Hematopoietic multipotent progenitor cell treated with erythropoietin and hydrocortisone succinate and interleukin-3 and kit ligand, for 17 days (in vitro differentiated cells): ENCODE measurements at places on chromosomes 3 and 15.

DNA sequence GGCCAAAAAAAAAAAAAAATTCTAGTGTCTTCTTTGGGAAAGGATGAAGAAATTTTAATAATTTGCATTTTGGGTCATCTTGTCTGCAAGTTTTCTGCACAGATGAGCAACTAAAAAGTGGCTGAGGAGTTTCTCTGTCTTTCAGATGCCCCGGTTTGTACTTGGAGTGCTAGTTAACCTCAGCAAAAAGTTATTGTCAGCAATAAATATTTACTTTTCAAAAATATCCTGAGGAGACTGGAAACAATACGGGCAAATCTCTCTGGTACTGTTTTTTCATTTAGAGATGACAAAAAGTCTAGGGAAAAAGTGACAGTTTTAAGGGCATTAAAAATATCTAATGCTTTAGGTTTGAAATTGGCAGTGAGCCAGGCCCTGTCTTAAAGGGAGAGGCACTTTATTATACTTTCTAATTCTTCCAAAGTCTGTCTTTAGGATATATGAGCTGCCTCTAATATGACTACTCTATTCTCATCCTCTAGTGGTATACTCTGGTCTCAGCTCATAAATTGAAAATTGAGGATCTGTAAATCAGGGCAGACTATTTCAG lies 436.0 kb upstream of the NR2F2 start:
- no peak for DNase-seq

GRCh38 chr15:74209997-74210671 lies 7.5 kb upstream of the STRA6 start:
- DNase-seq, result no peak

GRCh38 chr3:49712631-49713317 lies 6.7 kb downstream of the AMIGO3 start:
- DNase-seq, result no peak

DNA sequence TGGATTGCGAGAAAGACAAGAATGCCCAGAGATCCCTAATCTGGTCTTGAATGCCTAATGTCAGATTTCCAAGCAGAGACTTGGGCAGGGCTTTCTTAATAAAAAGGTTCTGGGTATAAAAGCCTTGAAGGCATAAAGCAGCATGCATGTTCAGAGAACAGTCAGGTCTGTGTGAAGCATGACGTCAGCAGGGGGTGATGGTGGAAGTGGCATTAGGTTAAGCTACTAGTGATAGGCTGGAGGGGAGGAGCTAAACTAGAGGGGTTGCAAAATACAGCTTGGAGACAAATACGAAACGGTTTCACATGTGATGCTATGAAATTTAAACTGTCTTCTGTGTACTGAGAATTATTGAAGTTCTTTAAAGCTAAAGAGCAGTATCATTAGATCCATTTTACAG lies 125.6 kb downstream of the VPS8 start:
- DNase-seq, result no peak

GRCh38 chr15:25649390-25649789 lies 210.6 kb upstream of the UBE3A start:
- DNase-seq, result no peak

DNA sequence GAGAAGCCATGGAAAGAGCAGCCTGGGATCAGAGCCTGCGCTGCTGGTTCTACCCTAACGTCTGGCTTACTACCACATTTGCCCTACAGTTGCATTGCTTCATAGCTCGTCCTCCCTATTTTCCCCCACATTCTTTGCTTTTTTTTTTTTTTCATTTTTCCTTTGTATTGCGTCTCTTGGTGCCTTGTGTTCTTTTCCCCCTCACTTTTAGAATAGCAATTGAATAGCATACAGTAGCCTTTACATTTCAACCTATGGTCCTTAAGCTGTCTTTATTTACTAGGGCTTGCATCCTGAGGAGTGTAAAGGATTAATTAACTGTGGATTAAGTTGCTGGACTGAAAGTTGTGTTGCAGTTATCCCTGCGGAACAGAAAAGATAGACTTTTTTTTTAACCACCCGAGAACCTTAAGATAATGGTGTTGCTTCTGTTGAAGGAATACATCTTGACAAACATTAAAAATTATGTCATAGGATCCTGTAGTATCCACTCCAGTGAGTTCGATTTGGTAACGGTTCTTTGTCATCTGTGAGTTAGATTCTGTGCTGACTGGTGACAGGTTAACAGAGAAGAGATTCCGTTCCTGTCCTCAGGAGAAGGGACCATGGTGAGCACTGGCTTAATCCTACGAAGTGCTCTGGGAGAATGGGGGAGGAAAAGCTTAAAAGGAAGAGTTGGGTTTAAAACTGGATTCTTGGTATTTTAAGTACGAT lies 417.4 kb upstream of the NAALADL2 start:
- DNase-seq, result no peak

DNA sequence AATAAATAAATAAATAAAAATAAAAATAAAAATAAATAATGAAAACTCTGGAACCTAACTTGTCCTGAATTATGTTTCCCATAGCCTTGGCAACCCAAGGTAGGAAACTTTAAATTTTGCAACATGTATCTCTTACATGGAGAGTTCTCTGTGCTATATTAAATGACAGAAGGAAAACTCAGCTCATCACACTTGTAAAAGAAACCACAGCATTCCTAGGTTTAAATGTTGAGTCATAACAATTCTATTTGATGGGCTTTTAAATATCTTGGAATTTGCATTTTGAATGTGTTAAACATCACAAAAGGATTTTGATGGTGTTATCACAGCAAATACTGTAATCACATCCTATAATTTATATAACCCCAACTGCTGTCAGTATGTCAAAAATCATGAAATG lies 144.2 kb downstream of the LRTM1 start:
- no peak for DNase-seq

- DNase-seq, result no peak
These were observed 110.0 kb downstream of the TJP1 start for GRCh38 chr15:29712149-29712885.

DNA sequence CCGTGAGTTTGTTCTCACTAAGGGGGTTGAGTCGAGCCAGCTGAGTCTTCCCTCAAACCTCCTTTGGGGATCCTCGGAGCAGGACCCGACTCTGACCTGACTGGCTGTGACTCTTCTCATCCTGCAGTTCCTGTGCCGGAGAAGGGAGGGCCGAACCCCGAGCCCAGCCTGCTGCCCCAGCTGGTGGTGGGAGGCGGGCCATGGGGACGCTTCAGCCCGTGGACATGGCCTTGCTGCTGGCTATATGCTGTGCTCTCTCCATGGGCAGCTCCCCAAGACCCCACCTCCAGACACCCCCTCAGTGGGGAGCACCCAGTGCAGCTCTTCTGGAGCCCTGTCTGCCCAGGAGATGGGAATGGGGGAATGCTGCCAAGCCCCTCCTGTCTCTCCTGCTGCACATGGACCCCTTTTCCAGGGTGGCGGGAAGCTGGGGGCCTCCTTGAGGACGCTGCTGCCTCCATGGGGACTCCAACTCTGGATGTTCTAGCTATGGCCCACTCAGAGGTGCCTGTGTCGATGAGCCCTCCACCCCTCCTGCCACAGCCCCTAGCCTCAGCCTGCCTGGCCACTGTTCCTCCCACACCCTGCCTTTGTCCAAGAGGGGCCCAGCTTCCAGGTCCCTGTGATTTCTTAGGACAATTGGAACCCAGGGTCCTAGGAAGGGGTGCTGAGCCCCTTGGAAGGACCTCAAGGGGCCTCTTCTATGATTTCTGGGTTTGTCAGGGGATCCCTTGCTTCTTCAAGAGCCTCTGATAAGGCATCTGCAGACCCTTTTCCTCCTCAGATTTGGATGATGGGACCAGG lies 12.8 kb downstream of the C15orf39 start:
- no peak for DNase-seq

DNA sequence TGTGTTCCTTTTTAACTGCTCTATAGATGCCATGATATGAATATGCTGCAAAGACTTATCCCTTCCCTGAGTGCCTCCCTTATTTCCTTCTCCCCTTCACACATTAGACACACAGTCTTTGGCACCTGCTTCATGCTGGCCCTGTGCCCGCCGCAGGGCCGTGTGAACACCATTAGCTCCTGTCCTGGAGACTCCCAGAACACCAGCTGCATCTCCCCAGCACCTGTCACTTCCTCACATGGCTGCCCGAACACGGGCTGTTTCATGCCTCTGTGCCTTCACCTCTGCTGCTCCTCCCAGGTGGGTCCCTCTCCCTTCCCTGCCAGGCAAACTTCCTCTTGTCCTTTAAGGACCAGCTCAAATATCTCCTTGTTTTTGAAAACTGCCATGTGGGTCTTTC lies 40.5 kb upstream of the SEC13 start:
- DNase-seq, result no peak

DNA sequence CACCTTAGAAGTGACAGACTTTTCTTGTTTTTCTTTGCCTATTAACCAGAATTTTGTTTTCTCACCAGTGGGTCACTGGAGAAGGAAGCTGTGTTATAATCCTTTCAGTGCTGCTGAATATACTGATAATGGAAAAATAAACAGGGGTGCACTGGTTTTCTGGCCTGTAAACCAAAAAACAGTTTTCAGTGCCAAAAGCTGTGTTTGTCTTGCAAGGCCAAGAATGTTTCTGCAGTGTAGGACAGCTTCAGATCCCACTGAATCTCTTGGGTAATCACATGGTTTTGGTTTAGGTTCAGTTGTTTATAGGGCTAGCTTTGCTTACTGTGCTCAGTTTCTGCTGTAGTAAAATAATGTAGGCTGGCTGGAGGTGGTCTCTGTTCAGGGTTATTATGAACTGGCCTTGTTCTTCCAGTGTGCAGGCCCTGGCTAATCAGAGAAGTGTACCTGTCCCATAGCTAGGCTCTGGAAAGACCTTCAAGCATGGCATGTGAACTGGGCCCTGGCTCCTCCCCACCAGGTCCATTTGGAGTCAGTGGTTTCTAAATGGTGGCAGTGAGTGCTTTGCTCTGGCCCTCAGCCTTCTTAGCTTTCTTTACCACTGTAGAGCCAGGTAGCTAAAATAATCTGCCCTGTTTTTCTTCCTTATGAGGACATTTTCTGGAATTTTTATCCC lies 18.7 kb downstream of the PDE8A start:
- no peak for DNase-seq

- DNase-seq, result no peak
These were observed 99.1 kb downstream of the NR1I2 start for GRCh38 chr3:119880966-119881365.

GRCh38 chr15:74174958-74175253 lies 1.4 kb downstream of the ISLR start:
- DNase-seq, result no peak

GRCh38 chr15:90820481-90820880 lies 47.9 kb upstream of the FURIN start:
- no peak for DNase-seq

DNA sequence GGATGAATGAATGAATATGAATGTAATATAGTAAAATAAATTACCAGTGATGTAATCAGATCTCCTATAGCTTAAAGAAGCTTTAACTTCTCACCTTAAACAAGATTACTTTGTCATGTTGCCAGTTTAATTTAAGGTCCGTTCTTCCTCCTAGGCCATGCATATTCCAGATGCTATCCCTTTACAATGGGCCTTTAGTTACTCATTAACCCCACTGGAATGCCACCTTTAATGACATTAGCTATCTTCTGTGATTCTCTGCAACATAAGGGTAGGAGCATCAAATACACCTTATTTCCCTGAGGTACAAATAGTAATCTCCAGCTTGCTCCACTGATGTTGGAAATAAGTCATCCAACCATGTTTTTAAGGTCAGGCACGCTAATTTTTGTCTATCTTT lies 63.0 kb upstream of the TIMP4 start:
- DNase-seq, result no peak

GRCh38 chr3:176595307-176595706 lies 602.0 kb downstream of the TBL1XR1 start:
- no peak for DNase-seq

DNA sequence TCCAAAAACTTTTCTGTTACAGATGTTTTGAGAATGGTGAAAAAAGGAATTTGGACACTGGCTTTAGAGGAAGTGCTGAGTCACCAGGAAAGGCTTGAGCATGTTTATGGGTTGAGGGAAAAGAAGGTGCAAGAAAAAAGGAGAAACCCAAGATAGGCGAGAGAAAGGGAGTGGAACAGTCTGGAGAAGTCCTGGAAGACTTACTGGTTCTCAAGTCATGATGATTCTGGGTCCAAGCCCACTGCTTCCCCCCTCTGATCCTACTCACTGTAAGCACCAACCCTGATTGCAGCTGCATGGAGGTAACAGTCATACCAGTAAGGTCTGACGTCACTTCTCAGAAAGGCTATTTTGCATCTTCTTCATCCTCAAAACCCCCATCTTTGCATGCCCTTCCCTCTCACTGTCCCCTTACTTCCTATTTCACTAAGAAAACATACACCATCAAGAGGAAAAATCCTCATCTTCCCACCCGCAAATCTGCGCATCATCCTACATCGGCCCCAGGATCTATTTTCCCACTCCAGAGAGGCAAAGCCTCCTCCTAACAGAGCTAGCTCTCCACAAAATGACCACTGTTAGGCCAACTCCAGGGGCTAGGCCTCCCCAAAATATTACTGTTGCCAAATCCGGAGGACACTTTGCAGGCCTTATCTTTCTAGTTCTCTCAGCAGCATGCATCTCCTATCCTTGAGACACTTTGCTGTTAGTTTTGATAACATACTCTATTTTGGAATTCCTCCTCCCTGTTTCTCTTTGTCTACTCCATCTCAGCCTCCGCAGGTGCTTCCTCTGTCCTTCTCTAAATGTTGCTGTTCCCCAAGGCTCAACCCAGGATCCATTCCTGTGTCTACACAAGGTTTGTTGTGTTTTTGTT lies 3.2 kb upstream of the ATP13A3 start:
- DNase-seq, result peak; percentile 4

DNA sequence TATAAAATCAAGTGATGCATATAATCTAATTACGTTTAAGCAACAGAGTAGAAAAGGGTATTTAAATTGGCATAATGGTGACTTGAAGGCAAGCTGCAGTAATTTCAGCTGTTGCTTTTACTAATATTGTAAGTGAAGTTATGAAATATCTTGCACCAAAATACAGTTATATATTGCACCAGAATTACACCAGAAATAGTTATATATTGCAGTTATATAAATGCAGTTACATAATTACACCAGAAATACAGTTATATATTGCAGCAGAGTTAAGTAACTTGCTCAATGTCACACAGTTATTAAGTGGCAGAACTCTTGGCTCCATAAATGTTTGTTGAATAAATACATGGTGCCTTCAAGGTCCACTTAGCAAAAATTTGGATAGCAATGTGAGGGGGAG lies 51.4 kb downstream of the PCOLCE2 start:
- no peak for DNase-seq

DNA sequence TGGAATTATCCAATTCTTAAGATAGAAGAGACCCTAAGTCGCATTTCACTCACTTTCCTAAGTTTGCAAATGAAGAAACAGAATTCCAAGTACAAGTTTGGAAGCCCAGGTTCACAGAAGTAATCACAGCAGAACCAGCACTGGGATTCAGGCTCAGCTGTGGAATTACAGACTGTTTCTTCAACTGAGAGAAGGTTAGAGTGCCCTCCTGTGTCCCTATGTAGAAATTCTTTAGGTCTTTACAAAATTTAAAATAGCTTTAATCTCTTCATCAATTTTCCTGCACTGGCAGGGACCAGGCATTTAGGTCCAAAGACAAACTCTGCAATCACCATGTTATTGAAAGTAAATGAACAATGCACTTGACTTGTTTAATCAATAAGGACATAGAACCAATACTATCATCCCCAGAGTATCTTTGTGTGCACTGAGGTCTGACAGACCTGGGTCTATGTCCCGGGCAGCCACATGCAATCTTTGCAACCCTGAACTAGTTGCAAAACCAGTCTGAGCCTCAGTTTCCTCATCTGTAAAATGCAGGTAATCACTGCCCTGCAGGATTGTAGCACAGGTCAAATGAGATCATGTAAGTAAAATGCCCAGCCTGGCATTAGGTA lies 96.3 kb upstream of the ZBED2 start:
- no peak for DNase-seq
